ENCODE measurements at places on chromosomes 2 and 18. TPM values are rescaled to one million over a fixed set of nuclear protein-coding genes. Genes with fewer than 3 reads are reported as not detected.

GRCh38 chr18:6613581-6613980, 115.9 kb upstream of the ARHGAP28 start:
- DNase-seq = no peak
- no peaks in the 10 kb centered on the region for H3K4me1 ChIP-seq
- H3K36me3 ChIP-seq = no peaks in the 10 kb centered on the region

- no peak overlapping the region for H3K27ac ChIP-seq
- H3K27me3 ChIP-seq = peaks cover 12% of the 10 kb centered on the region
- DNase-seq = no peak
- peaks cover 22% of the 10 kb centered on the region for H3K4me1 ChIP-seq
Observed at GRCh38 chr2:148817210-148817708, 57.8 kb upstream of the KIF5C start.

The ARHGEF33 gene
- 0.34 TPM for total RNA-seq

- H3K4me1 ChIP-seq = peaks cover 16% of the 10 kb centered on the region
- peaks cover 30% of the 10 kb centered on the region for H3K27me3 ChIP-seq
- DNase-seq = no peak
- no peak overlapping the region for H3K27ac ChIP-seq
- H3K4me3 ChIP-seq = no peak overlapping the region
- no peaks in the 10 kb centered on the region for H3K36me3 ChIP-seq
Observed at GRCh38 chr2:98911126-98911375, 25.0 kb downstream of the CRACDL start.

The MOCOS gene
- total RNA-seq = 0.36 TPM

The SH3YL1 gene
- 21.6 TPM for total RNA-seq

DNA sequence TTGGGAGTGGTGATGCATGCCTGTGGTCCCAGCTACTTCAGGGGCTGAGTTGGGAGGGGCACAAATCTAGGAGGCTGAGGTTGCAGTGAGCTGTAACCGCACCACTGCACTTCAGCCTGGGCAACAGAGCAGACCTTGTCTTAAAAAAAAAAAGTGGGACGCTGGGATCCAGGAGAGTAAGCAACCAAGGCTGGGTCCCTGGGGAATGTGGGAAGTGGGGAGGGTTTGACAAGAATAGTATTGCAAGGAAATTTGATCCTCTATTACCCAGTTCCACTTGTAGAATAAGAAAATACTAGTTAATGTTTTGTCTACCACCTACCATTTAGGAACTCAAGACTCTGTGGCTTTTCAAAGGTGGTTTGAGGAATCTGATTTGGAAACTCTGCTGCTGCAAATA, 21.1 kb upstream of the DYTN start:
- DNase-seq = no peak
- peaks cover 3% of the 10 kb centered on the region for H3K4me1 ChIP-seq
- H3K27ac ChIP-seq = no peak overlapping the region
- no peaks in the 10 kb centered on the region for H3K36me3 ChIP-seq
- H3K4me3 ChIP-seq = no peak overlapping the region

DNA sequence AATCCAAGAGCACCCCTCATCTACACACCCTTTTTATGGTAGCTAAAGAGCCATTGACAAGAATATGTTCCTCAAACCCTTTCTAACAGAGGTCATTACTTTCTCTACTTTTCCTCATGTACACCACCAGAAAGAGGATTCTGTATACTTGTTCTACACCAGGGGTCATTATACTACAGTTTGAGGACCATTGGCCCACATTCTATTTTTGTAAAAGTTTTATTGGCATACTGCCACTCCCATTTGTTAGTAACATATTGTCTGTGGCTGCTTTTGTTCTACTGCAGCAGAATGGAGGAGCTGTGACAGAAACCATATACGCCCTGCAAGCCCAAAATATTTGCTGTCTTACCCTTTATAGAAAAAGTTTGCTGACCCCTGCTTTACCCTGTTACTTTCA, 14.3 kb downstream of the HTR2B start:
- no peaks in the 10 kb centered on the region for H3K4me1 ChIP-seq
- DNase-seq = no peak
- no peak overlapping the region for H3K27ac ChIP-seq
- no peaks in the 10 kb centered on the region for H3K27me3 ChIP-seq
- peaks cover 33% of the 10 kb centered on the region for H3K36me3 ChIP-seq

DNA sequence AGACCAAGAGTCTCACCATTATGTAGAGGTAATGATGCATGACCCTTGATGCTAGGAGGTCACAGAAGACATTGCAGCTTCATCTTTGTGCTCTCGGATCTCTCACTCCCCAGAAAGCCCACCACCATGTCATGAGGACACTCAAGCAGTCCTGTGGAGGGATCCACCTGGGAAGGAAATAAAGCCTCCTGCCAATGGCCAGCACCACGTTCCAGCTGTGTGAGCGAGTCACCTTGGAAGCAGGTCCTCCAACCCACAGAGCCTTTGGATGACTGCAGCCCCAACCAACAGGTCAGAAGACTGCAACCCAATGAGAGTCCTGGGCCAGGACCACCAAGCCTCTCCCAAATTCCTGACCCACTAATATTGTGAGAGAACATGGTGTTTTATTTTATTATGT, 38.4 kb downstream of the CYP26B1 start:
- H3K27ac ChIP-seq = no peak overlapping the region
- DNase-seq = no peak
- H3K36me3 ChIP-seq = no peaks in the 10 kb centered on the region
- no peaks in the 10 kb centered on the region for H3K4me1 ChIP-seq
- no peak overlapping the region for H3K4me3 ChIP-seq

DNA sequence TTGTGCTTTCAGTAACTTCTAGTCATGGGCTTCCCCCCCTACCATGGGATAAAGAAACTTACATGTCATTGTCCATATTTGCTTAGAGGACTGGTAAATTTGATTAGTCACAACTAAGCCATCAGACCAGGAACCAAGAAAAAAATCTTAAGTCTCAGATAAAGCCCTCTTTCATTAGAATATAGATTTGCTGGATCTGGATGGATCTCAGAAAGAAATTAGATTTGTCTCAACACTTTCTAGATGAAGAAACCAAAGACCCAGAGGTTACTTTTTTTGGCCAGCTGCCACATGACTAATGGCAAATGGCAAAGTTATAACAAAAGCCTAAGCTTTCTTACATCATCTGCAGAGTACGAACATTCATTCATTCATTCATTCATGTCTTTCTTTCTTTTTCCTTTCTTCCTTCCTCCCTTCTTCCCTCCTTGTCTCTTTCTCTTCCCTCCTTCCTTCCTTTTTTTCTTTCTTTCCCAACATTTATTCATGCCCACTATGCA, 60.2 kb downstream of the CDCA7 start:
- peaks cover 19% of the 10 kb centered on the region for H3K27me3 ChIP-seq
- H3K4me3 ChIP-seq = no peak overlapping the region
- DNase-seq = no peak
- H3K27ac ChIP-seq = no peak overlapping the region
- no peaks in the 10 kb centered on the region for H3K4me1 ChIP-seq
- H3K36me3 ChIP-seq = no peaks in the 10 kb centered on the region

The ZNF892 gene
- total RNA-seq = 2.7 TPM

The RIT2 gene
- total RNA-seq = not detected

DNA sequence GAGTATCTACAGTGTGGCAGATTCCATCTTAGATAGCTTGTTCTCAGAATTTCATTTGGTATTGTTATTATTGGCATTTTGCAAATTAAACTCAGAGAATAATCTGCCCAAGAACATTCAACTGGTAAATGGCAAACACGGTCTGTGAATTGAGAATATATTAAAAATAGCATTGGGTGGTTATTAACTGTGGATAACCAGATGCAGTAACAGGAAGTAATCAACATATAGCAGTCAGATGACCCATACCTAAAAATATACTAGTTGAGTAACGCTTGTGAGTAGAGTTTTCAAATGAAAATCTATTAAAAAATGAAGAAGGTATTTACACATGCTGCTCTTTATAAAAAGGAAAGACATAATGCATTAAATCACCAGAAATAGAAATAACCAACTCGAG, 129.5 kb downstream of the ZNF804A start:
- DNase-seq = no peak
- no peak overlapping the region for H3K27ac ChIP-seq
- no peaks in the 10 kb centered on the region for H3K27me3 ChIP-seq
- H3K4me3 ChIP-seq = no peak overlapping the region
- no peaks in the 10 kb centered on the region for H3K4me1 ChIP-seq

GRCh38 chr2:27155069-27155520, 6.3 kb downstream of the TCF23 start:
- no peaks in the 10 kb centered on the region for H3K27me3 ChIP-seq
- no peak overlapping the region for H3K4me3 ChIP-seq
- H3K4me1 ChIP-seq = no peaks in the 10 kb centered on the region

The BBS5 gene
- 2.4 TPM for total RNA-seq

DNA sequence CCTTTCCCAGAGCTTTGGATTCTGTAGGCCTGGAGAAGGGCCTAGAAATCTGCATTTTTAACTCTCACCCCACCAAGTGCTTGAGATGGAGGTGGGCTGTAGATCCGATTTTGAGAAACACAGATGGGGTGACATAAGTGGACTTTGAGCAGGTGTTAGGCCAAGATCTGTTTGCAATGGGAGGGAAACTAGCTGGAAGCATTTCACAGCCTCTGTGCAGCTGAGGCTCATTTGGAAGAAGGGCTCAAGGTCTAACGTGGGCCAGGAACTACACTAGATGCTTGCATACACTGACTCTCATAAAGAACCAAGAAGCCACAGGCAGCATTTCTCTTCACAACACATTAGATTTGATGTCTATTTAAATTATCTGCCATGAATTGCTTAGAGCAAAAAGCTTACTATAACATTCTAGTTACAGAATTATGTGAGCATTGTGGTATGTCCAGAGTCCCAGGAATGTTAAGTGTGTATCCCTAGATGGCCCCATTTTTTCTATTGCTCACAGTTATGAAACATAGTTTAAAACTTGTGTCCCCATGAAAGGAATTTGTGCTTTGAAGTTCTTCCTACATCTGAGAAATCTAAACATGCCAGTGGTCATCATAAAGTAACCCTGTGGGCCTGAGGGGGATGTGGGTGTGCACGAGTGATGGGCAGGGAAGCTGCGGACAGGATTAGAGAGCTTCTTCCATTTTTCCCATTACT, 77.2 kb downstream of the CD28 start:
- peaks cover 4% of the 10 kb centered on the region for H3K36me3 ChIP-seq
- peak overlapping the region; percentile 42 for H3K27ac ChIP-seq
- no peaks in the 10 kb centered on the region for H3K27me3 ChIP-seq
- peaks cover 47% of the 10 kb centered on the region for H3K4me1 ChIP-seq

- H3K27me3 ChIP-seq = peaks cover 9% of the 10 kb centered on the region
- no peak for DNase-seq
- no peaks in the 10 kb centered on the region for H3K36me3 ChIP-seq
- H3K4me3 ChIP-seq = no peak overlapping the region
- peaks cover 5% of the 10 kb centered on the region for H3K4me1 ChIP-seq
Observed at GRCh38 chr2:224263571-224264043, 138.3 kb downstream of the FAM124B start.

- no peaks in the 10 kb centered on the region for H3K4me1 ChIP-seq
- no peak overlapping the region for H3K4me3 ChIP-seq
- H3K36me3 ChIP-seq = no peaks in the 10 kb centered on the region
- no peaks in the 10 kb centered on the region for H3K27me3 ChIP-seq
Observed at GRCh38 chr2:148900350-148900837, 25.4 kb downstream of the KIF5C start.

DNA sequence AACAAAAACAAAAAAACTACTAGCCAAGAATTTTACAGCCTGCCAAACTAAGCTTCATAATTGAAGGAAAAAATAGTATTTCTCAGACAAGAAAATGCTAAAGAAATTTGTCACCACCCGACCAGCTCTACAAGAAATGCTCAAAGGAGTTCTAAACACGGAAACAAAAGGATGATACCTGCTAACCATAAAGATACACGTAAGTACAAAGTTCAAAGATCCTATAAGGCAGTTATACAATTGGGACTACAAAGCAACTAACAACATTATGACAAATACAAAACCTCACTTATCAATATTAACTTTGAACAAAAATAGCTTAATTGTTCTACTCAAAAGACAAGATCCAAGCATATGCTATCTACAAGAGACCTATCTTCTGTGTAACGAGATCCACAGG, 64.6 kb downstream of the TRAPPC8 start:
- H3K36me3 ChIP-seq = peaks cover 54% of the 10 kb centered on the region
- H3K4me1 ChIP-seq = peaks cover 10% of the 10 kb centered on the region

Data from activated CD4-positive, alpha-beta memory T cell treated with anti-CD3 and anti-CD28 coated beads for 36 hours (primary cell).